Activated CD4-positive, alpha-beta T cell treated with anti-CD3 and anti-CD28 coated beads, Interleukin-2, amount 10 ng/mL, durations not matched to agents 7 days and 5 days (primary cell): ENCODE measurements at places on chromosomes 11 and 22. TPM values are rescaled to one million over a fixed set of nuclear protein-coding genes. Genes with fewer than 3 reads are reported as not detected.

GRCh38 chr11:119316729-119317591 lies at the start of gene MCAM:
MCAM (minus strand) TSS chr11:119317130; CDS start chr11:119317101, 29 bp downstream.
- H3K4me3 ChIP-seq = peak within 1 kb of the TSS; percentile 48
- H3K27ac ChIP-seq = no peak within 1 kb of the TSS
- peaks cover 43% of the 10 kb centered on the region for H3K27me3 ChIP-seq
- no peak for DNase-seq

DNA sequence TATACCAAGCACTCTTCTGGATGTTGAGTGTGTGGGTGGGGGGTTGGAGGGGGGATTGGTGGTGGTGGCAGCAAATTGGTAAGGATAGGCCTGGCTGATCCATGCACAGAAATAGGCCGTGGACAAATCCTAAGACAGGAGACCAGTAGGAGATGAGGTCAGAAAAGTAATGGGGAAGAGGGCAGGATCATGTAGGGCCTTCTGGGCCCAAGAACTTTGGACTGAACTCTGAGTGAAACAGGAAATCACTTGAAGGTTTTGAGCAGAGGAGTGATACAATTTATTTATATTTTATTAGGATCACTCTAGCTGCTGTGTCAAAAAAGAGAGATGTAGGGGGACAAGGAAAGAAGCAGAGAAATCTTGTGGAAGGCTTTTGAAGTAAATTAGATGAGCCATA lies 28.7 kb downstream of the TSG101 start:
- H3K36me3 ChIP-seq = peaks cover 55% of the 10 kb centered on the region
- no peak for DNase-seq
- peaks cover 2% of the 10 kb centered on the region for H3K4me1 ChIP-seq
- no peak overlapping the region for H3K27ac ChIP-seq

GRCh38 chr11:108693852-108694251 lies 29.0 kb downstream of the DDX10 start:
- H3K27ac ChIP-seq = no peak overlapping the region
- peaks cover 23% of the 10 kb centered on the region for H3K36me3 ChIP-seq
- no peaks in the 10 kb centered on the region for H3K4me1 ChIP-seq
- H3K4me3 ChIP-seq = no peak overlapping the region

- peaks cover 4% of the 10 kb centered on the region for H3K27me3 ChIP-seq
- H3K4me1 ChIP-seq = no peaks in the 10 kb centered on the region
- no peak overlapping the region for H3K27ac ChIP-seq
- H3K36me3 ChIP-seq = no peaks in the 10 kb centered on the region
- no peak overlapping the region for H3K4me3 ChIP-seq
Measured at GRCh38 chr11:94295534-94295933, 8.8 kb upstream of the IZUMO1R start.

GRCh38 chr11:12232817-12233601 lies 122.6 kb downstream of the MICAL2 start:
- no peak for DNase-seq
- peaks cover 31% of the 10 kb centered on the region for H3K4me1 ChIP-seq
- peaks cover 57% of the 10 kb centered on the region for H3K36me3 ChIP-seq
- H3K27me3 ChIP-seq = no peaks in the 10 kb centered on the region
- H3K4me3 ChIP-seq = no peak overlapping the region

- no peaks in the 10 kb centered on the region for H3K4me1 ChIP-seq
- H3K27ac ChIP-seq = no peak overlapping the region
- no peaks in the 10 kb centered on the region for H3K27me3 ChIP-seq
- no peak overlapping the region for H3K4me3 ChIP-seq
Measured at GRCh38 chr11:84691830-84692229, 935.3 kb downstream of the DLG2 start.

- peaks cover 59% of the 10 kb centered on the region for H3K4me1 ChIP-seq
- H3K27ac ChIP-seq = peak overlapping the region; percentile 86
- no peaks in the 10 kb centered on the region for H3K27me3 ChIP-seq
- H3K4me3 ChIP-seq = peak overlapping the region; percentile 34
Measured at GRCh38 chr22:46588279-46589140, 31.7 kb upstream of the GRAMD4 start.

DNA sequence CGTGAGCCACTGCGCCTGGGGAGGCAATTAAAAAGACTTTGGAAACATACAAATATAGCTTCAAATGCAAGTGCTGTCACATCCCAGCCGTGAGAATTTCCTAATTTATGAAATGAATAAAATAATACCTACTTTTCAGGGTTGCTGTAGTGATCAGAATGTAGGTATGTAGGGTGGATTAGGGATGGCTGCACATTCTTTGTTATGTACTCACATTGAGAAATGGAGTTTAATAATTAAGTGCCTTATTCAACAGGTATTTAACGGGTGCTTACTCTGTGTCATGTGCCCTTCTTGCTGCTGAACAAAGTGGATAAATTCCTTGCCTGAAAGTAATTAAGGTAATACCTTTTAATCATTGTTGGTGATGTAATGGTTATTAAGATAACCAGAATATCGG lies 37.0 kb downstream of the MMP7 start:
- no peak for DNase-seq
- peaks cover 11% of the 10 kb centered on the region for H3K27me3 ChIP-seq
- no peak overlapping the region for H3K4me3 ChIP-seq
- H3K4me1 ChIP-seq = peaks cover 20% of the 10 kb centered on the region
- H3K36me3 ChIP-seq = no peaks in the 10 kb centered on the region
- no peak overlapping the region for H3K27ac ChIP-seq

GRCh38 chr11:68373815-68374501 lies 61.6 kb downstream of the LRP5 start:
- H3K27me3 ChIP-seq = no peaks in the 10 kb centered on the region
- H3K36me3 ChIP-seq = peaks cover 14% of the 10 kb centered on the region
- peak overlapping the region; percentile 64 for H3K27ac ChIP-seq
- peaks cover 7% of the 10 kb centered on the region for H3K4me1 ChIP-seq
- H3K4me3 ChIP-seq = no peak overlapping the region
- DNase-seq = no peak

DNA sequence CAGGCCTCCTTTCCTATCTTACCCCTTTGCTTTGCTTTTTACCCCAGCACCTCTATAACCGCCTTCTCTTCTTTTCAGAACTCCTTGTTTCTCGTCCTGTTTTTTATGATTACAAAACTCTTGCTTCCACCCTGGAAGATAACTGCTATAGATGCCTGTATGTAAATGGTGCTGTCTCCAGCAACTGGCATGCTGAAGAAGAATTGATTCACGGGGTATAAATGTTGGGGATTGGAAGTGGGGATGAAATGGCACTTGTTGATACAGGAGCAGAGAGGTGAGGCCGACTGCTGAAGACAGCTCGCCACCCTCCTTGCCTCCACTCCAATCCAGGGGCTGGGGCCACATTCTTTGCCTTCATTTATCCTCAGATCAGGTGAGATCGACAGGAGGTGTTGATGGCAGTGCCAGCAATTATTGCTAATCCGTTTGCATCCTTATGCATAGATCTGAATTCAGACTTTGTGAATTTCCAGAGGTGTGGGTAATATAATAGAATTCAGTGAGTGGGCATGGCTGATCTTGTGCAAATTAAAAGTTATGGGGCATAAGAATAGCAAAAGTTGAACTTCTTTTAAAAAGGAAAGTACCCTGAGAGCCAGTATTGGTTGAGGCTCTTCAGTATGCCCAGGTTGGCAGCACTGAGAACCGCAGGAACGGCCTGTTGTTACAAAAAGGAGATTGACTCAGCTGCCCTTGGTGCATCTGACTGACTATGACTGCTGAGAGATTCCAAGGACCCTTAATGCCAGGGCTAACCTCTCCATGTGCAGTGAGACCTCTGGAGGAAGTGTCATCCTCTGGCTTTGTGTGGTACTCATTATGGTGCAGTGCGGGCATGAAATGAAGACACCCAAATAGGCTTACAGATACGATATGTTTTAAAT lies 5.3 kb downstream of the NEAT1 start:
- peaks cover 67% of the 10 kb centered on the region for H3K4me1 ChIP-seq
- peak; percentile 51 for DNase-seq
- peaks cover under 1% of the 10 kb centered on the region for H3K27me3 ChIP-seq
- peaks cover 82% of the 10 kb centered on the region for H3K36me3 ChIP-seq
- H3K27ac ChIP-seq = peak overlapping the region; percentile 97
- peak overlapping the region; percentile 91 for H3K4me3 ChIP-seq

GRCh38 chr22:25919452-25919851 lies 177.5 kb downstream of the MYO18B start:
- DNase-seq = no peak
- no peak overlapping the region for H3K4me3 ChIP-seq
- H3K27me3 ChIP-seq = peaks cover 9% of the 10 kb centered on the region
- H3K27ac ChIP-seq = no peak overlapping the region
- no peaks in the 10 kb centered on the region for H3K36me3 ChIP-seq

GRCh38 chr11:64686466-64687170 lies 36.4 kb downstream of the NRXN2 start:
- no peak overlapping the region for H3K4me3 ChIP-seq
- H3K4me1 ChIP-seq = peaks cover 11% of the 10 kb centered on the region
- no peaks in the 10 kb centered on the region for H3K36me3 ChIP-seq
- no peak overlapping the region for H3K27ac ChIP-seq
- H3K27me3 ChIP-seq = peaks cover 7% of the 10 kb centered on the region
- DNase-seq = no peak

- DNase-seq = no peak
- H3K4me3 ChIP-seq = no peak overlapping the region
- H3K27ac ChIP-seq = no peak overlapping the region
- H3K27me3 ChIP-seq = no peaks in the 10 kb centered on the region
Measured at GRCh38 chr11:122362381-122362780, 246.4 kb upstream of the BLID start.

DNA sequence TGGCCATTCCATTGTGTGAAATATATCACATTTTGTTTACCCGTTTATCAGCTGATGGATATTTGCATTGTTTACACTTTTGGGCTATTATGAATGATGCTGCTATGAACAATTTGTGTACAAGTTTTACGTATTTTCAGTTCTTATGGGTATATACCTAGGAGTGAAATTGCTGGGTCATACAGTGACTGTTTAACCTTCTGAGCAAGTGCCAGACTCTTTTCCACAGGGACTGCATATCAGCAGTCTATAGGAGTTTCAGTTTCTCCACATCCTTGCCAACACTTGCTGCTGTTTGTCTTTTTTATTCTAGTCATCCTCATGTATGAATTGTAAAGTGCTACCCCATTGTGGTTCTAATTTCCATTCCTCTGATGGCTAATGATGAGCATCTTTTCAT lies 108.2 kb downstream of the EMSY start:
- H3K27ac ChIP-seq = no peak overlapping the region
- no peak for DNase-seq
- no peak overlapping the region for H3K4me3 ChIP-seq
- H3K27me3 ChIP-seq = no peaks in the 10 kb centered on the region
- peaks cover 5% of the 10 kb centered on the region for H3K4me1 ChIP-seq
- H3K36me3 ChIP-seq = peaks cover 7% of the 10 kb centered on the region

DNA sequence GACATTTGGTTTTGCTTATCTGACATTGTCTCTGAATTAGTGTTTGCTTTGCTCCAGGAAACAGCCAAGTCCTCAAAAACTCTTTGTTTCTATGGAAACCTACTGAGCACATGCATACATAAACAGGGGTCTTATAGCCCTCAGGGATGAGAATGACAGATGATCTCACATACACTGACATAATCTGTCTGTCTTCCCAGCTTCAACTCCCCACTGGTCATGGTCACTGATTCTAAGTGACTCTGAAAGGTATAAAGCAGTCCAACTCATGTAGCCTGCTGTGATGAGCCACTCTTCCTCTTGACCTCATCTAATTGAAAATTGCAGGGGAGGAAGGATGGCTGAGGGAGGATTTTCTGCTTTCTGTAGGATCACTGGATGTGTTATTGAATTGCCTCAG lies 12.6 kb downstream of the ZNF143 start:
- peaks cover 2% of the 10 kb centered on the region for H3K4me1 ChIP-seq
- H3K4me3 ChIP-seq = no peak overlapping the region
- H3K27ac ChIP-seq = no peak overlapping the region
- peaks cover 41% of the 10 kb centered on the region for H3K36me3 ChIP-seq
- no peaks in the 10 kb centered on the region for H3K27me3 ChIP-seq

DNA sequence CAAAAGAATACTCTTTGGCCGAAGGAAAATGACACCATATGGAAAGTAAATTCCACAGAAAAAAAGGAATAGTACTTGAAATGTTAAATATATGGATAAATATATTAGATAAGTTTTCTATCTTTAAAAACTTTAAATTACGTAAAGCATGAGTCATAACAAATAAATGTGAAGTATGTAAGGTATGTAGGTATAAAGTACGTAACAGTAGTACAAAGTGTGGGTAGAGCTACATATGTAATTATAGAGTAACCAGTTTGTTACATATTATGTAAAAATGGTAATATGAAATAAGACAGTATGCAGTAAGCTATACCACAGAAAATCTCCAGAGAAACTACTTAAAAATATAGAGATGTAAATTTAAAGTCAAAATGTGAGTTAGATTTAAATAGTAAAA lies 582.3 kb upstream of the CHORDC1 start:
- no peaks in the 10 kb centered on the region for H3K36me3 ChIP-seq
- H3K27me3 ChIP-seq = no peaks in the 10 kb centered on the region
- DNase-seq = no peak
- no peaks in the 10 kb centered on the region for H3K4me1 ChIP-seq

DNA sequence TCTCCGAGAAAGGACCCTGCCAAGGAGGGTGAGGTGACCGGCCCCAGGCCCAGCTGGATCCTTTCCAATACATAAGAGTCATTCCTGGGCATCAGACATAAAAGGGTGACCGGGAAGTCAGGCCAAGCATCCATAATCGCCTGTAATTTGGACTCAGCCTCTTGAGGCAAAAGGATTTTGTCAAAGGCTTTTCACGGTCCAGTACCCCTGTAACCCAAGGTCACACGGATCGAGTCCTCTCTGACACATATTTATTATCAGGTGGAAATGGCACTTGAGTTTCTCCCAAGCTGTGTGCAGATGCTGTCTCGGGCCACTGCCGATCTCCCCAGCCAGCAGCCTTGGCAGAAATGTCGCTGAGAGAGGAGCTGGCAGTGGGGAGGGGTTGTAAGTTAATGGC lies 556.5 kb downstream of the MN1 start:
- no peaks in the 10 kb centered on the region for H3K36me3 ChIP-seq
- no peak overlapping the region for H3K27ac ChIP-seq
- no peak for DNase-seq
- H3K4me3 ChIP-seq = no peak overlapping the region
- H3K4me1 ChIP-seq = peaks cover 8% of the 10 kb centered on the region
- H3K27me3 ChIP-seq = no peaks in the 10 kb centered on the region

DNA sequence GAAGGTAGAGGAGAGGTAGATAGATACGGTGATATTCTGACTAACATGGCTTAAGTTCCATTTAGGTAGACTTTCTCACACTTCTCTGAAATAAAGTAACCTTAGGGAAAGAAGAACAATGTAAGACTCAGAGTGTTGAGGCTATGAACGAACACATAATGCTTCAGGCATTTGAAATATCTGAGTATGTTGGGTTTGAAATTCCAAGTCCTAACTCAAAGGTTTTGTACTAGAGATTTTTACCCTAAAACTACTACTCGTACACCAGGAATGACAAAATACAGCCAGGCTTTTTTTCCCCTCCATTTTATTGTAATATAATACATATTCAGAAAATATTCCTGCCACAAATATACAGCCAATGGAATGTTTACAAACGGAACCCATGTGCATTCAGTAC lies 592.6 kb downstream of the ETS1 start:
- H3K27ac ChIP-seq = no peak overlapping the region
- no peak overlapping the region for H3K4me3 ChIP-seq
- no peaks in the 10 kb centered on the region for H3K4me1 ChIP-seq
- no peaks in the 10 kb centered on the region for H3K36me3 ChIP-seq

The PPP1R14B gene
- 86.0 TPM for total RNA-seq

The CCDC134 gene
- 21.0 TPM for total RNA-seq

The SLC22A25 gene
- total RNA-seq = not detected

The KLHDC7B gene
- 15.6 TPM for total RNA-seq

The KCNQ1OT1 gene
- 0.22 TPM for total RNA-seq

The OR8B12 gene
- not detected for total RNA-seq

The GRM5 gene
- total RNA-seq = not detected

The CFAP300 gene
- total RNA-seq = not detected

The TREH gene
- total RNA-seq = not detected
